Gastrocnemius medialis (tissue), 4 donors: ENCODE measurements at places on chromosomes 3 and 15.

- DNase-seq, result peak; percentile 97
These were observed at the start of gene ALDH1L1 for GRCh38 chr3:126180477-126181397. Gene ALDH1L1 (minus strand): TSS chr3:126180586. CDS start chr3:126160979, 19,607 bp downstream.

DNA sequence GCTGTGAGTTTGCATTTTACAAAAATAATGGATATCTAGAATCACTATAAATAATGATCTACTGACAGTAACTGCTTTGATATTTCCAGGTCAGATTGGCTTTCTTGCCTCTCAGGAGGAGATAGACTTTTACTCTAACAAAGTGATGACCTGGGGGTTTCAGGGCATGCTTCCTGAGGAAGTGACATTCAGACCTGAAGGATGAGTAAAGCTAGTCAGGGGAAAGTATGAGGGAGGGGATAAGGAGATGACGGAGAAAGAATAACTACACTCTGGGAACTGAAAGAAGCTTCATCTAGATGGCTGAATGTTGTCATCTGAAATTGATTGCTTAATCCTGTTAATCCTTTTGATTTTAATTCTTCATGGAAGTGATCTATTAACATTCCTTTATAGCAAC is 32.2 kb downstream of the ARMC8 start:
- no peak for DNase-seq

DNA sequence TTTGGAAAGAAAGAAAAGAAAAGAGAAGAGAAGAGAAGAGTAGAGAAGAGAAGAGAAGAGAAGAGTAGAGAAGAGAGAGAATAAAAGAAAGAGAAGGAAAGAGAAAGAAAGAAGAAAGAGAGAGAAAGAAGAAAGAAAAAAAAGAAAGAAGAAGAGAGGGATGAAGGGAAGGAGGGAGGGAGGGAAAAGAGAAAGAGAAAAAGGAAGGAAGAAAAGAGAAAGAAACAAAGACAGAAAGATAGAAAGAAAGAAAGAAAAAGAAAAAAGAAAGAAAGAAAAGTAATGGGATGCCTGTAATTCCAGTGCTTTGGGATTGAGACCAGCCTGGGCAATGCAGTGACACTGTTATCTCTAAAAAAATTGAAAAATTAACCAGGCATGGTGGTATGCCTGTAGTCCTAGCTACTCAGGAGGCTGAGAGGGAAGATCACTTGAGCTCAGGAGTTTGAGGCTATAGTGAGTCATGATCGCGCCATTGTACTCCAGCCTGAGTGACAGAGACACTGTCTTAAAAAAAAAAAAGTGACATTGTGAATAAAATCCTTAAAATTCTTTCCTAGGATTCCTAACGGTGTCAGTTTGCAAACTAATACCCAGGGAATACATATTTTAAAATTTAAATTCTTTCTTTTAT is 1.7 kb downstream of the RASL12 start:
- no peak for DNase-seq

DNA sequence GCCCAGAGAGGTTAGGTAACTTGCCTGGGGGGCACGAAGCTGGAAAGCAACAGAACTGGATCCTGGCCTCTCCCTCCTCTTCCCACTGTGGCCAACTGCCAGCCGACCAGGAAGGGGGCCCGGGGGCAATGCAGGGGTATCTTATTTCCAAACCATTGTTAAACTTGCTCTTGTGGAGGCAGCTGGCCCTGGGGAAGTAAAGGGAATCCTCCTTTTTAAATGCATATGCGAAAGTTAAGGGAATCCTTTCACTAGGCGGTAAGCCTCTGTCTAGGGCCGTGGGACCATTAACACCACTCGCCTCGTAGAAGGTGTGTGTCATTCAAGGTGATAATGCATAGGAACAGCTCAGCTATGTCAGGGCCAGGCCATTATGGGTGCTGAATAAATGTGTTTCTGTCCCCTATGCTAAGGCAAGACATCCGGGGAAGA is 68.6 kb downstream of the ST6GAL1 start:
- no peak for DNase-seq

DNA sequence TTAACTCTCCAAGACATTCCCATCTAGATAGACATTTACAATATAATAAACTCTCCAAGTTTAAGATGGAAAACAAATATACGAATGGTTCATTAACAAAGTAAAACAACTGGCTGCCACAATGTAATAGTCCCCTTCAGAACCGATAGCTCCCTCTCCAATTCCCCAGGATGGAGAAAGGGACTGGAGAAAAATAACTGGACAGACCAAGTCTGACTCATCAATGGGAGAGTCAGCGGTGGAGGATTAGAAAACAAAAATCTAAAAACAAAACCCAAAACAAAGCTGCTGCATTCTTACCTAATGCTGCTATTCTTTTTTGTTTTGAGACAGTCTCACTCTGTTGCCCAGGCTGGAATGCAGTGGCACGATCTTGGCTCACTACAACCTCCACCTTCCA is 468.1 kb downstream of the SHQ1 start:
- DNase-seq, result no peak

DNA sequence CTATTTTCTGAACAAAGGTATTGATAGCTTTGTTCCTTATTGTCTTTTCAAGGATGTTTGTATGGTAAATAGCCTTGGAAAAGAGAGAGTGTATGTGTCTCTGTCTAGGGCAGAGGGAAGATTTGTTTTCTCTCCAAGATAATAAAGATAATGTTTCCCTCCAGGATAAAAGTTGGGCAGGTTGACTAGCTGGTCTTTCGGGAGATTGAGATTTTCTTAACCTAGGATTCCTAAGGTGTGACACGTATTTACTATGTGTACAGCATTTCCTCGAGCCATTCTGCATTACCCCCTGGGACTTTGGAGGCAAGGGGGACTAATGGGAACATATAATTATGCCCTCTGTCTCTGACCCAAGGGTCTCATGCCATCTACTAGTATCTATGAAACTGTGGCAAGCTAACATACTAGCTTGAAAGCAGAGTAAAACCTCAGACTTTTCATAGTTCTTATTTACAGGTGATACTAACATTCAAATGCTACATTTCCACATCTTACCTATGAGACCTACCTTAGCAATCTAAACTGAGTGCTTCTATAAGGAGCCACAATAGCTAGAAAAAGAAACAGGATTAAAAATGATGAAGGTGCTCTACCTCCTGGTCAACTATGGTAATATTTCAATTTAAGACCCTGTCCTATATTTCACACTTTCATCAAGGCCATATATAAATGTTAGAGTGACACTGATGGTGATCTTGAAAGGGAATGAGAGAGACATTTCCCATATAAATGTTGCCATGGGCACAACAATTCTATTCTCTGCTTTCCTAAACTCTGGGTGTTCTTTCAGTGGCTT is 252.9 kb upstream of the CBLB start:
- no peak for DNase-seq

DNA sequence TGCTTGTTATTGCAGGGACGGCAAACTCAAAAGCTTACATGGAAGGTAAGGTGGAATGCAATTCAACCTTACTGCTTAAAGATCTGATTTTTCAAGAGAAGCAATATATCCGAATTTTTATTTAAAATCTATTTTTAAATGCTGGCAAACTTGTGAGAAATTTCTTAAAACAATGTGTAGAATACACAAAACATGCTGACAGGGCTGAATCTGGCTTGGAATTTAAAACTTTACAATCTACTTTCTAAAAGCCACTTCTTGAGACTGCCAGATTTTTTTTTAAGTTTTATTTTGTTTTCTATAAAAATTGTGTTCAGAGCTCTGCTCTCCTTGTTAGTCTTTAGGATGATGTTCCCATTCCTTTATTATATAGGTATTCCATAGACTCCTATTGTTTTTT is 146.7 kb downstream of the ADAM10 start:
- no peak for DNase-seq

DNA sequence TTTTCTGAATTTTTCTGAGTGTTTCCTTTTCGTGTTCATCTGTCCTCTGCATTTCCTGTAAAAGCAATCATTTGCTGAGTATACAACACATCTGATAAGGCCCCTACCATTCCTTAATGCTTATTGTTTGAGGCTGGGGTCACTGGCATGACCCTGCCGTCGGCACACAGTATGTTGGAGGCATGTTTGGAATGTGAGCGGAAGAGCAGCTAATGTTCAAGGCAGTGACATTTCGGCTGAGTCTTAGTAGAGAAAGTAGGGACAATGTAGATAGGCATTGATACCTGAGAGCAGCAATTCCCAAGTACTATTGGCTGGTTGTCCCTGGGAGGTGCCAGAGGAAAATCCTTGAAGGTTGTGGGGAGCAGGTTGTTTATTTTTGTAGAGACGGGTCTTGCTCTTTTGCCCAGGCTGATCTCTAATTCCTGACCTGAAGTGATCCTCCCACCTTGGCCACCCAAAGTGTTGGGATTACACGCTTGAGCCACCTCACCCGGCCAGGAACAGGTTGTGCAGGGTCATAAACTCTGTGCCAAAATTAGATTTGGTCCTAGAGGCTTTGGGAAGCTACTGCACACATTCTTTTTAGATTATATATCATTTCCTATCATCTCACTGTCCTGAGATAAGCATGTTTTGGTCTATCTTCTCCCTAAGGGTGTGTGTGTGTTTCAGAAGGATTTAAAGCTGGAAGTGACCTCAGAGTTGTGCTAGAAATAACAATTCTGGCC is 13.5 kb downstream of the PTPN23 start:
- DNase-seq, result peak; percentile 53

- no peak for DNase-seq
These were observed 126.3 kb downstream of the DMXL2 start for GRCh38 chr15:51496246-51496645.

- DNase-seq, result peak; percentile 40
These were observed 28.2 kb downstream of the CLEC3B start for GRCh38 chr3:45054196-45054857.

DNA sequence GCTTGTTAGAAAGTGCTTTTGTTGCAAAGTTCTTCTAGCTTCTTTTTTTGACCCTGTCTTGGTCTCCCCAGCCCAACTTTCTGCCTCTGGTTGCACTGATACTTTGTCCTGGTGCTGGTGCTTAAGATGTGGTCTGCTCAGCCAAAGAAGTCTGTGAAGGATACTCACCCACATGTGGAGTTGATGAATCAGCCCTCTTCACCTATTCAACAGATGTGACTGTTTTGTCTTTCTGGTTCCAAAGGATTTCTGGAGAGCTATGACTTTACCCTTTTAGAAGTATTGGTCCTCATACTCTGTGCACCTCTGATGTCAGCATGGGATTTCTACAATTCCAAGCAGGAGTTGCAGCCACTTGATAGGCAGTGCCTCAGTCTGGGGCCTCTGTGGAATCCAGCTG is 84.1 kb downstream of the PCCB start:
- DNase-seq, result no peak

DNA sequence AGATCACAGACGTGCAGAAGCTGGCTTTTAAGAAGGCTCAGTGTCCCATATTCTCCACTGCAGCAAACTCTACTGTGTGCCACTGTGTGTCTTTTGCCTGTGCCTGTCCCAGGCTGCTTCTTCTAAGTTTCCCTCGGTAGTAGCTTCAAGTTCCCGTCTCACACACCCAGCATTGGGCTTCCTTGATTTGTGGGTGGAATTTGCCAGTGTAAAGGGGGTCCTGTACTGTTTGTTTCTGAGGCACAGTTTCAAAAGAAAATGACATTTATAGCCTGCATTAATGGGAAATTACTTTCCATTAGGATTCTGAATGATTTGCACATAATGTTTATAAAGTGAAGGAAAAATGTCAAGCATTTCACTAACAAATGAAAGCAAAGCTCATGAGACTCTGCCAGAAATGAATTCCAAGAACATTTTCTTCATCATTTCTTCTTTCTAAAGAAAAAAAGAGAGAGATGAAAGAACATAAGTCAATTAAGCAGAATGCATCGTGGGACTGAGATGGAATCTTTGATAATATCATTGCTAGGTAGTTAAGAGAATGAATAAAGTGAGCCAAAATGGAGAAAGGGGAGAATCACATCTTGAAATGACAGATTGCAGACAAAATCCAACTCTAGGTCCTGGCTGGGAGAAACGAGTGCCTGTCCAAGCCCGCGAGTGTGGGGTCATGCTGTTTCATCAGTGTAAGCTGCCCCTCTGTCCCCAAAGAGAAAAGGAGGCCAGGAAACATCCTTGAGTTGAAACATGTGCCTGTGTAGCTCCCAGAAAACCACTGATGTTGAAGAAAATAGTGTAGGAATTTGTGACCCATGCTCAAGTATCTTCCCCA is 48.6 kb upstream of the ADAMTSL3 start:
- DNase-seq, result peak; percentile 6

DNA sequence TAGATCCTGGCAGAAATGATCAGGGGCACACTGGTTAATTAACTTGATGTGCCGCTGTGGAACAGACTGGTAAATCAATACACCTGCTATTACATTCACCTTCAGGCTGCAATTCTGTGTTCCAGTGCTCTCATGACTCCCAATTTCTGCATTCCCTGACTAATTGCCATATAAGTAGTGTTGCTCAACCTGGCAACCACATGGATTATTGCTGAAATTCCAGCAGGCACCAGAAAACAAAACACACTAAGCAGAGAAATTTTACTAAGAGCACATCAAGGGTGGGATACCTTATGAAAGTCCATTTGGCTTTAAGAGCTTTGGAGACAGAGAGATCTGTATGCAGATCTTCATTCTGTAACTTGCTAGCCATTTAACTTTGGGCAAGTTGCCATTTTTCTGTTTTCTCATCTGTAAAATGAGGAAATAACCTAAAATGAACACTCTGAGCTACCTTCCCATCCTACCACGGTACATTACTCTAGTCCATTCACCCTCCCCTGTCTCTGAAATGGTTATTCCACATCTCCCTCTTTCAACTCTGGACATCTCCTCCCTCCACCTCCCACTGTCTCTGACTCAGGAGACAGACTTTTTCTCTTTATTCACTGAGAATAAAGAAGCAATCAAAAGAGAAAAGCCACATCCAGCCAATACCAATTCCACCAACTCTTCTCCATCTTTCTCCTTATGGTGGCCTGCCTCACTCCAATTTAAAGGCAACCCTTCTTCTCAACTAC is 54.6 kb downstream of the STAC start:
- DNase-seq, result no peak

DNA sequence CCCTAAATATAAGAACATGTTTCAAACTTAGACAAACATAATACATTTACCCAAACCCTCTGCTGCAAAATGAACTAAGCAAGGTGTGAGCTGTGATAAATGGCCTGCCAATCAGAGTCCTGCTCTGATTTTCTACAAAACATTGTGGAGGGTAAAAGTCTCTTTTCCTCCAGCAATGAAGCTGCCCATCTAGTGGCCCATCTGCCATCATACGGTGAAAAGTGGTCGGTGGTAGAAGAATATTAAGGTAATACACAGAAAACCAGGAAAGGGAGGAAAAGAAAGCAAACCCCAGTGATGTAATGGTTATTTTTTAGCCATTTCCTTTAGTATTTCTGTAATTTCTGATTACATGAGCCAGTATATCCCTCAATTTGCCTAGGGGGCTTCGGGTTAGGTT is 838.1 kb downstream of the TBL1XR1 start:
- DNase-seq, result no peak

- DNase-seq, result no peak
These were observed 590.1 kb upstream of the CBLB start for GRCh38 chr3:106458952-106459351.

GRCh38 chr3:49007771-49008528 is 759 bp downstream of the WDR6 start:
- DNase-seq, result peak; percentile 84
